ENCODE measurements at places on chromosomes 3 and 15.

DNA sequence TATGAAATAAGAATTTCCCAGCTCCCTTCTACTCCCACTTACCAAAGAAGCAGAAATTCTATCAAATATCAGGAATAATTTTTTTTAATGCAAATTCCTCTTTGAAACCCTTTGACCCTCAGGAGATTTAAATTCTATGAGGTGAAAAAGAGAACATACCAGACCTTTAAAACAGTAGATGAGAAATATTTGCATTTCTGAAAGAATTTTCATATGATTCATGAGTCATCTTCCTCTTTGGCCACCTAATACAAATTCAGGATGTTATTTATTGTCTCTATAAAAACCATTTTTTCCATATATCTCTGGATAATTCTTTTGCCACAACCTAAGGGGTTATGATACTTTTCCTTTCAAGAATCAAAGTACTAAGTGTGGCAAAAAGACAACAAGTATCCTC, 67.3 kb upstream of the ST3GAL6 start:
- DNase-seq: peak; percentile 47

DNA sequence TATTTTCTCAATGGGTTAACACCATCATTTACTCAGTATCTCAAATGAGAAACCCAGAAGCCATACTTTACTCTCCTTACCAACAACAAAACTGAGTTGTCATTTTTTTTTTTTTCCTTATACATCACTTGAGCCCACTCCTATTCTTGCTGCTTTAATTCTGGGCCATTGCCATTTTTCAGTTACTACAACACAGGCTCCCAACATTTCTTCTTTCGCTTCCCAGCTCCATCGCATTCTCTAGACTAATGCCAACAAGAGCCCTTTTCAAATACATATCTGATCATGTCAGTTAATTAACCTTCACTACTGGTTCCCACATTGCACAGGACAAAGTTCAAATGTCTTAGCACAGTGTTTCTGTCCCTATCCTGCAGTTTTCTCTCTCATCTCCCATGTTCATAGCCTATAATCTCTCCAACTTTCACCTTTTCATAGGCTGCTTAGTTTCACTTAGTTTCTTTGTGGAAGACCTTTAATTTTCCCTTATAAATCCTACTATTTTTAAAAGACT, 22.5 kb upstream of the ANXA2 start:
- DNase-seq: no peak

GRCh38 chr15:54836052-54836795, 360.5 kb downstream of the RSL24D1 start:
- no peak for DNase-seq

DNA sequence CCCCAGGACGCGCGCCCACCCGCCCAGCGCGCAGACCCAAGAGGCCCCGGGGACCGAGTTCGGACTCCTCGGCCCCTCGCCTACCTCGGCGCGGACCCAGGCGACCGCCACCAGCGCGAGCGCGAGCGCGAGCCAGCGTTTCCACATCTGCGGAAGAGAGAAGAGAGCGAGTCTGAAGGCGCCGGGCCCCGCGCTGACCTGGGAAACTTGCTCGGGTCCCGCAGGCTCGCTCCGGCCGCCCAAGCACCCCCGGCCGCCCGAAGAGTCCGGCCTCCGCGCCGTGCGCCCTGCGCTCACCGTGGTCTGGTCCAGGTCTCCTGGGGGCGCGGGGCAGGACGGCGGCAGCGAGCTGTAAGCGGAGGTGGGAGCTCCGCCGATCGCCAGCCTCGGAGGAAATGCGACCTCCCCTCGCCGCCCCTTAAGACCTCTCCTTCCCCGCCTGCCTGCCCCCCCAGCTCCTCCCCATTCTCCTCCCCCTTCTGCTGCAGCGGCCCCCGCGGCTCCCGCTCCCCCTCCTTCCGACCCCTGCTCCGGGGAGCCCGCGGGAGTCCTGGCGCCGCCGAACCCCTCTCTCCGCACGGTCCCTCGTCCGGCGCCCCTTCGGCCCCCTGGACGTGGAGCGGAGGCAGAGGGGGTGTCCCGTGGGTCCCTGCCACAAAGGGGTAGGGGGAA, at the start of gene FSTL1:
Gene FSTL1, minus strand, starts transcription at position 393 of the 672 bp plus-strand sequence. Its CDS starts 246 bp downstream, at position 147.
- DNase-seq: peak; percentile 81

DNA sequence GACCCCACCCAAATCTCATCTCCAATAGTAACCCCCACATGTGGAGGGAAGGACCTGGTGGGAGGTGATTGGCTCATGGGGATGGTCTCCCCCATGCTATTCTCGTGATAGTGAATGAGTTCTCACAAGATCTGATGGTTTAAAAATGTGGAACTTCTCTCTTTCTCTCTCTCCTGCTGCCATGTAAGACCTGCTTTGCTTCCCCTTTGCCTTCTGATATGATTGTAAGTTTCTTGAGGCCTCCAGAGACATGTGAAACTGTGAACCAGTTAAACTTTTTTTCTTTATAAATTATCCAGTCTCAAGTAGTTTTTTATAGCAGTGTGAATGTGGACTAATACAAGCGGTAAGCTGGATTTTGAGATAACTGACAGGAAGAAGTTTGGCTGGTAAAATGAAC, 60.3 kb upstream of the MBNL1 start:
- no peak for DNase-seq

DNA sequence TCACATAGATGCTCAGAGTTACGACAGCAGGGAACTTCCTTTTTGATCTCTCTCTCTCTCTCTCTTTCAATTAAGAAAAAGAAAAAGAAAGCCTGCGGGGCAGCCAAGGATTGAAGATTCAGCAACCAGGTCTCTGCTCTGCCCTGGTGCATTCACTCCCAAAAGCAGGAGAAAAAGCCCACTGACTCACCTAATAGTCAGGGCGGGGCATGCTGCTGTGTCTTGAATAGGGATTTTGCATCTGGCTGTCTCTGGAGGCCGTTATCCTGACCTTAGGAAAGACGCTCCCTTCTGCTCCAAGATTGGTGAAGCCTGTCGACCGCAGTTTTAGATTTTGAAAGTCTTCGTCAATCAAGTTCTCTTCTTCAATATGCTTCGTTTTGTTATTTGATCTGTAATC, 20.8 kb upstream of the ITGB5 start:
- DNase-seq: no peak

GRCh38 chr3:73292220-73292619, 230.8 kb downstream of the EBLN2 start:
- DNase-seq: no peak

DNA sequence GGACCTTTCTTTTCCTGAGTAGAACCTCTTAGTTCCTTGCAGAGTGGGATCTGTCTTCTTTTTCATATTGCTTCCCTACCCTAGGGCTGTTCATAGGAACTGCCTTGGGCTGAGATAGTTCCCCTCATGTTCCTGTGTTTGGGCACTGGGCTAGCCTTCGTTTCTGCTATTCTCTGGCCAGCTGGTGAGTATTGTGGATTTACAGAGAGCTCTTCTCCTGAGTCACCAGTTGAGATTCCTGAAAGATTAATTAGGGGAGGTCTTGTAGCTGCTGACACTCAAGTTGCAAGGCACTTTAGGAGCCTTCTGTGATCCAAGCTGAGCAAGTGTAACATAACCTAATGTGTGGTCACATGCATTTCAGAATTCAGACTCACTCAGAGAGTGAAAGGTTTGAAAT, 30.7 kb downstream of the CHD2 start:
- DNase-seq: peak; percentile 91

DNA sequence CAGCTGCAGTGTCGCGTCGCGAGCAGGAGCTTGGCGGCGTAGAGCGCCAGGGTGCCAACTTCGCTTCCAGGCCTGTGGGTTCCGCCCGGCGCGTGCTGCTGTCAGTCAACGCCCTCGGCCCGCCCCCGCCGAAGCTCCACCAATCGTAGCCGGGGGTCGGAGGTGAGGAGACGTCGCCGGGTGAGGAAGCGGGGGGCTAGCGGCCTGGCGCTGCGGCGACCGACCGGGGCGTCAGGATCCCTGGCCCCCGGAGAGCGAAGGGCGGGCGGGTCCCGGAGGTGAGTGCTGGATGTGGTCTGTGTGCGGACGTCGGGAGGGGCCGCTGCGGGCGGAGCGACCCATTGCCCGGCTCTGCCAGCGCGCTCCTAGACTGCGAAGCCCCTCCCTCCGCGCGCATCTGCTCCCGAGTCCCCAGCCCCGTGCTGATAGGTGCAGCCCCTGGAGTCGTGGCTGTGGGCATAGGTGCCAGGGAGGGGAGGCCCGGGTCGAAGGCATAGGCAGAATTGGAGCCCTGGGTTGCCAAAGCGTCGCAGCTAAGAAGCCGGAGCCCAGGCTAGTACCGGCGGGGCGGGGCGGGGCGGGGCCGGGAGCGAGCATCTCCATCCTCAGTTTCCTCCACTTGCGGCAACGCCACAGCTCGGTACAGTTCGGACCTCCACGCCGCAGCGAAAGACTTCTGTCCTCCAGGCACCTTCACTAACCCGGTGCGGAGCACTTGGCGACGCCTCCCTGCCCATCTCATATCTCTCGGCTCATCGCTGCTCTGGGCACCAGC, at the start of gene NXPE3:
Gene NXPE3, plus strand, starts transcription at position 165 of the 775 bp plus-strand sequence. CDS start 6,386 bp downstream, outside the sequence.
- peak; percentile 75 for DNase-seq

DNA sequence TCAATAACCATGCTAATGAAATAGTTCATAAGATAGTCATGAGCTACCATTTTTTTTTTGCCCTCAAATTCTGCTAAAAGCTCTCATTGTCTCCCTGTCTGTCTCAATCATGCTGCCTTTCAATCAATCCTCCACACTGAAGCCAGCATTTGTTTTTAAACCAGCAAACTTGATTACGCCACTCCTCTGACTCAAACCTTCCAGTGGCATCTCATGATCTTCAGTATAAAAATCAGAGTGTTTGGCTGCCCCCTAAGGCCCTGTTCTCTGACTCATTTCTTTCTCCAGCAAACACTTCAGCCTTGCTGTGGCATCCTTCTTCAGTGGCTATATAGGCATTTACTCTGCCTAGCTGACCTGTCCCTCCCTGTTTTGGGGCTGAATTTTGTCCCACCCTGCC, 36.0 kb upstream of the EOMES start:
- DNase-seq: peak; percentile 55

DNA sequence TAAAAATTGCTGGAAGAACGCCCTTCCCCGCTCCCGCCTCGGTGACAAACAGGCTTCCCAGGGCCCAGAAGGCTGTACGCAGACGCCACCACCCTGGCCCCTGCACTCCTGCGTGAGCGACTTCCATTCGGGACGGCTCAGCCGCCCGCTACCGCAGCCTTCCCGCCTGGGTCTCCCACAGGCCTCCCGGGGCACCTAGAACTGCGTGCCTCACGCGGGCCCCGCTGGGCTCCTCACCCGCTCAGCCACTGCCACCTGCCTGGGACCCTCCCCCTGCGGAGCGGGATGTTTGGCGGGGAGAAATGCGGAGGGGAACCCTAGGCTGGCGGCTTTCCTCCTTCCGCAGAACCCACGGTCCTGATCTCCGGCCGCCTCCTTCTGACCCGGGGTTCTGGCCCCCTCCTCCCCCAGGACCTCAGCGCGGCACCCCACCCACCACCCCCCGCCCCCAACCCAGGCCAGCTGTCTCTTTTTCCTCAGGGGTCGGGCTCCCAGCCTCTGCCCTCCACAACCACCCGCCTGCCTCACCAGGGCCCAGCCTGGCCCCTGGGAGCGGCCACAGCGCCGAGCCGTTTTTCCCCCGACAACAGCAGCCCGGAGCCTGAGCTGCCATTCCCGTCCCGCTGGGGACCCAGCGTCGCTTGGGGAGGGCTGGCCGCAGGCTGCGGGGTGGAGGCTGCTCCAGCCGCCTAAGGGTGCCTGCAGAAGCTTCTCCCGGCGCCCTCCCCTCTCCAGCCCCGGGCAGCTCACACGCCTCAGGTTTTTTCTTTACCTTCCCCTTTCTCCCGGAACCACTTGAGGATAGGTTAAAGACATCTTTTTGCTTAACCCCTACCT, 27.6 kb upstream of the RAB7A start:
- peak; percentile 9 for DNase-seq

DNA sequence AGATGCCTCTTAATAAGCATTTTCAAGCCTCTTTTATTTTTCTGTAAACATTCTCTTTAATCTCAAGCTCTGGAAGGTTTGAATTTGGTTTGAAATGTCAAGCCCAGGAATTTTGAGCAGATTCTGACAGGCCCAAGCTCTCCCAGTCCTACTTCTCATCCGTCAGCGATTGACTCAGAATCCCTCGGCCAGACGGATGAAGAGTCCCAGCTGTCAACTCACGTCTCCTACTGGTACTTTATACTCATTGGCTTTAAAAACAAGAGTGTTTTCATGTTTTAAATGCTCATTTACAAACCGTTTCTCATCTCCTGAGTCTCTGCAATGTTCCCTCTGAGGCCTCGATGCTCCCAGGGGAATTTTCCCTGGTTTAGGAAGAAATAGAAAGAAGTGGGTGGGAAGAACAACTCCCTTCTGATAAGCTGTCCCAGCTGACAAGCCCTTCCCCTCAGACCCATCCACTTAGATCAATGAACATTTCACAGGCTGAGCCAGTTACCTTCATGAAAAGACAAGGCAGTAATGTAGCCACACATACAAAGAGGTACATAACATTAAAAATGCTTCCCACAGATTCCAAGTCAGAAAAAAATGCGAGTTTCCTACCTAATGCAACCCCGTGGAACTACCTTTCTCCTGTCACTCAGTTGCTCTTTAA, 478.2 kb upstream of the DPH6 start:
- peak; percentile 38 for DNase-seq

GRCh38 chr3:23845326-23846216, 39.8 kb downstream of the UBE2E1 start:
- DNase-seq: no peak

DNA sequence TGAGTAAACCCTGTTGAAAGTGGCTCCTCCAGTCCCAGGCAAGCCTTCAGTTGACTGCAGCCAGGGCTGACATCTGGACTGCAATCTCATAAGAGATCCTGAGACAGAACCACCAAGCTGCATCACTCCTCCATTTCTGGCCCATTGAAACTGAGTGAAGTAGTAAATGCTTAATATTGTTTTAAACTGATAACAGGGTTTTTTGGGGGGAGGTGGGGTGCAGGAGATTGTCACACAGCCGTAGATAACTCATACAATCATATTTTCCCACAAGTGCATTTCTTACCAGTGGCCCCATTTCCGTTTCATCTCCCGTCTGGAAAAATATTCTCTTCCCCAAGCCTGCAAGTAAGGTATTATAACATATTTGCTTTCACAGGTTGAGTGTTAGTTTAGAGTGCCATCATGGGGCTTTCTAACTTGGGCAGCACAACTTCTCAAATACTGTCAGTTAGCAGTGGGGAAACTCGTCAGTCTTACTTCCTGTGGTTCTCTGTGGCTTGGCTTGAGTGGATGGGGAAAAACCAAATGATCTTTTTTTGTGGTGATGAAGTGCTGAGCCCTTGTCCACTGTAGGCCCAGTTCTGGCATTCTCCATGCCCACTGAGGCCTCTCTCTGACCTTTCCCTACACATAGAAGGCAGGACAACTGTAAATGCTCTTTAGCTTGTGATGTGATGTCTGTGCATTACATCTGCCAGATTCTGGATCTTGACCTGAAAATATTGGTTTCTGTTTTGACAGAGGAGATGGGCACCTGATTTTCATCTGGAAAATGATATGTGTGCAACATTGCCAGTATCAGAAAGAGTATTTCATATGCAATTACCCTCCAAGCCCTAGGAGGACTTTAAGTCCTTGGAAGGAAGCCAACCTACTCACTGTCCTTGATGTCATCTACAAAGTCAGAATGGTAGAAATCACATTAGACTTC, 90.1 kb upstream of the BHLHE40 start:
- DNase-seq: peak; percentile 13

DNA sequence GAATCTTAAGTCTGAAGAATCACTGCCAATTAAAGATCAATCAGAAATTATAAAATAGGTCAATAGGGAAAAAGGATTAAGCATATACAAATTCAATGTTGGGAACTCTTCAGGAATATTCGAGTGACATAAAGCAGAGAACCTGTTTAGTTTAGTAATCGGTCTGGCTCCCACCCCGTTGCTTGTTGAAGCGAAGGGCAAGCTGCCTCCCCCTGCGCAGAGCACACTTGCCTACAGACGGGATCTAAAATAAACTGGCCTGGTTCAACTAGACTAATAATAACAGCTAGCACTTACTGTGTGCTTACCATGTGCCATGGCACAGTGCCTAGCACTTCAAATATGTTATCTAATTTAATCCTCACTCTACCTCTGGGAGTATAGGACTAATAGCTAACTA, 8.6 kb downstream of the SEMA6D start:
- no peak for DNase-seq
